Activated naive CD8-positive, alpha-beta T cell treated with anti-CD3 and anti-CD28 coated beads for 36 hours (primary cell): ENCODE measurements at places on chromosomes 13 and 19.

- DNase-seq, result no peak
Observed at GRCh38 chr19:56874530-56874929, 34.0 kb upstream of the PEG3 start.

- no peak for DNase-seq
Observed at GRCh38 chr13:37129866-37130265, 24.4 kb upstream of the CSNK1A1L start.

DNA sequence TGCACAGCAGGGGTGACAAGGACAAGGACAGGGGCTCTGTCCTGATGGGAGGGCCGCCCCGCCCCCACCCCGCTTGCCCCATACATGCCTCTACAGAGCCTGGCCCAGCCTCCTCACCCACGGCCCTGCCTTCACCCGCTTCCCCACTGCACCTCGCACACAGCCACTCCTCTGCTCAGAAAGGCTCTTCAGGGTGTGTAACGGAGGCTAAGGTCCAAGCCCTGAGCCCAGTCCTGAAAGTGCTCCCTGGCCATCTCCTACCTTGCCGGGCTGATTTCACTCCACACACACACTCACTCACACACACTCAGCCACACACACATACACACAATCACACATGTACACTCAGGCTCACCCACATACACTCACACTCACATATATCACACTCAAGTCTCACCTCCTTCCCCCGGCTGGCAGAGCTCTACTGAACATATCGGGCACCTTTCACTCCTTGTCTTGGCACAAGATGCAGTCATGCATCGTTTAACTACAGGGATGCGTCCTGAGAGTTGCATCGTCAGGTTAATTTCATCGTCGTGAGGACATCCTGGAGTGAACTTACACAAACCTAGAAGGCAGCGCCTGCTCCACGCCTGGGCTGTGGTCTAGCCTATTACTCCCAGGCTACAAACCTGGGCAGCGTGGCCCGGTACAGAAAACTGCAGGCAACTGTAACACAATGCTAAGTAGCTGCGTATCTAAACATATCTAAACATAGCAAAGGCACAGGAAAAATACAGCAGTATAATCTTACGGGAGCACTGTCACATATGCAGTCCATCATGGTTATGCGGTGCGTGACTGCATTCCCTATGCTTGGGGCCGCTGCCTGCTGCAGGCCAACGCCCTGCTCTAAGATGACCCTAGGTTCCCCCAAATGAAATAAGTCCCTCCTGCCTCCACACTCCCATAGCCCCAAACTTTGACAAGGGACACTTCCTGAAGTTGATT lies 13.1 kb downstream of the EPS15L1 start:
- no peak for DNase-seq

- DNase-seq, result no peak
Observed at GRCh38 chr13:22644941-22645340, 535.8 kb upstream of the SGCG start.

DNA sequence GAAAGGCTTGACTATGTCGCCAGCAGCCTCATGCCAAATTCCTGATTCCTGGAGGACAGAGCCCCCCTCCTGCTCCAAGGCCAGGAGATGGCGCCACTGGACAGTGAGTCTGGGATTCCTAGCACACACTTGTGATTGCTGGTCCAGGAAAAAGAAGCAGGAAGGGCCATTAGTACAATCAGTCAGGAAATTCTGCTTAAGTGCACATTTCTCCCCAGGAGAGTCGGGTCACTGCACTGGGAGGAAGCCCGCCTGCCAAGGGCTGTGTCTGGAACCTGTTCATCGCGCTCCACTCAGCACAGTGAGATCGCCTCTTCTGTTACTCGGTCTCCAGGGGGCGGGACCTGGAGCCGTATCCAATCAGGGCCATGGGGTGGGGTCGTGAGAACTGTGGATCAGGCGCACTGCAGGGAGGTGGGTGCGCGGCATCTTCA lies 65.1 kb downstream of the ZNF823 start:
- DNase-seq, result peak; percentile 19
